ENCODE measurements at places on chromosomes 5 and 9.

GRCh38 chr5:73603998-73604397 is 22.0 kb upstream of the ARHGEF28 start:
- no peak for DNase-seq

GRCh38 chr5:160419458-160420330 is 813 bp upstream of the SLU7 start:
- DNase-seq: no peak

DNA sequence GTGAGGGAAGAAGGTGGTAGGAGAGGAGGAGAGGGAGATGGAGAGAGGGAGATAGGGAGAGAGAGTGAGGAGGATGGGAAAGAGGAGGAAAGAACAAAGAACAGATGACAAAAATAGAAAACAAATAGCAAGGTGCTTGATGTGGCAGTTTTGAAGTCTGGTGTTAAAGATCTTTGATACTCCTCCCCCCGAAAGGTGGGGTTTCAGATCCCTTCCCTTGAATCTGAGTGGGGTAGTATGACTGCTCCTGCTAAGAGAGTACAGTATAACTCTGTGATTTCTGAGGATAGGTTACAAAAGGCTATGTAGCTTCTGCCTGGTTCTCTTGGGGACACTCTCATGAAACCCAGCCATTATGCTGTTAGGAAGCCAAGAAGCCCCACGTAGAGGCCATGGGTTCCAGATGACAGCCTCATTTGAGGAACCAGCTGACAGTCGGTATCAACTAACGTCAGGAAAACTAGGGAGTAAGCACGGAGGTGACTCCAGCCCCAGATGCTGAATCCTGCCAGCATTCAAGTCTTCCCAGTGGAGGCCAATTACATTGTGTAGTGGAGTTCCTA is 102.1 kb downstream of the FANCC start:
- no peak for DNase-seq

DNA sequence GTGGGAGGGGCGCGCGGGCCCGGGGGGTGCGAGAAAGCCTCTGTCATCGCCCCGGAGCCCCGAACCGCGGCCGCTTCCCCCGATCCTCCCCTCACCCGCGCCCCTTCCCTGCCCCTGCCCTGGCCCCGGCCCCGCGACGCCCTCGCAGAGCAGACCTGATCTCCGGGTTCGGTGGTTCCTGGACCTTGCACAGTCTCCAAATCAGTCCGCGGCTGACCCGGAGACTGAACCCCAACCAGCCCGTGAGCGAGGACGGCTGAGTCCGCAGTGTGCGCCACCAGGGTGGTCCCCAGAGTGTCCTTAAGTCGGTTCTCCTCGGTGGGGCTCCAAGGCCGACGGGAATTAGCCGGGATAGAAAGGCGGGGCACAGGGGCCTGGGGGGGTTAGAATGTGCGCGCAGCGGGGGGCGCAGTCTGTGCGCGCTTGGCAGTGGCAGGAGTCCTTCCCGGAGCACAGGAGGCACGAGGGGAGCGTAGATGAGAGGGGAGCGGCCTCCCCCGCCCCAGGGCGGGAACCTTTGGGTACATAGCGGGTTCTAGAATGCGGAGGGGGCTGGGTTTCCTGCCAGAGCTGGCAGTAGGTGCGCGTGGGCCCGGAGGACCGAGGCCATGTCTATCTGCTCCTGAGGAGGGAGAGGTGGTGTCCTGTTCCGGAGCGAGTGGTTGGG is 779 bp downstream of the PKN3 start:
- no peak for DNase-seq

DNA sequence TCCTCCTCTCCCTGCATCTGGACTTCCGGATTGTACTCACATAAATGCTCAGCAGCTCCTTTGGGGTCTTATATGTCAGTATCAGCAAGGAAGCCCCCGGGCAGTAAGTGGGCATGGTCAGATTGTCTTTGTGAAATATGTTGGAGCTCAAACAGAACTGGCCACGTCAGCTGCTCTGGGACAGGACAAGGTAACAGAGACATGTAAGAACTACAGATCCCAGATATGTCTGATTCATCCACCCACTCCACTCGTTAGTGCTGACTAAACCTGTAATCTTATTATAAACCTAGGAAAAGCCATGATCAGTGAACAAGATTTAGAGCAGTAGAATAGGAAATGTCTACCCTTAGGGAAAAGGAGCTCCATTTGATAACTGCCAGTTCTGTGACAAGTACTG is 561.8 kb downstream of the CETN3 start:
- no peak for DNase-seq

DNA sequence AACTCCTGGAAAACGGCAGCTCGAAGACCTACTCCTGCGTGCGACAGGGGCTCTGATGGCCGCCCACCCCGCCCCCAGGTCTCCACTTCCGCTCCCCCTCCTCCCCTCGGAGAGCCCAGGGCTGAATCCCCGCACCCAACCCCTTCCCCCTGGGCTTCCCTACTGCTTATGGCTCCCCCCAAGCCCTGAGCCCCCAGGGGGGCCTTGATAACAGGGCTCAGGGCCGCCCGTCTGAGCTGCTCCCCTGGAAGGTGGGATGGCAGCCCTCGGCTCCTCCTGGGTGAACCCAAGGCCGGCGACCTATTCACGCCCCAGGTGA is 30.4 kb downstream of the GLT6D1 start:
- DNase-seq: no peak

DNA sequence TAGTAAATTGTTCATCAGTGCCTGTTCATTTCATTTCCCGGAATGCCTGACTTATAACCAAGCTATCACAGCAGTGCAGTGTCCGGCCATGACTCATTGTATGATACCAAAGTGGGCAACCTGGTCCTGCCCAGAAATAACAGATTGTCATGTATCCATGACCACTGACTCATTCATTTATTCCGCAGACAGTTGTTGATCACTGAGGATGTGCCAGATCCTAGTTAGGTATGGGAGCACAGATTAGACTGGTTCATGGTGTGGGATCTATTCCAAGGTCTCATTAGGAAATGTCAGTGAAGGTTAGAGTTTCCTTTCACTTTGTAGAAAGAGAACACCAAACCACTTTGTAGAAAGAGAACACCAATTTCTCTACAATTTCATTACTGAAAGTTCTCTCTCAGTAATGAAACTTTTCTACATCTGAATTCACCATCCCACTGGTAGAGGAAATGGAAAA is 8.7 kb downstream of the NREP start:
- no peak for DNase-seq

DNA sequence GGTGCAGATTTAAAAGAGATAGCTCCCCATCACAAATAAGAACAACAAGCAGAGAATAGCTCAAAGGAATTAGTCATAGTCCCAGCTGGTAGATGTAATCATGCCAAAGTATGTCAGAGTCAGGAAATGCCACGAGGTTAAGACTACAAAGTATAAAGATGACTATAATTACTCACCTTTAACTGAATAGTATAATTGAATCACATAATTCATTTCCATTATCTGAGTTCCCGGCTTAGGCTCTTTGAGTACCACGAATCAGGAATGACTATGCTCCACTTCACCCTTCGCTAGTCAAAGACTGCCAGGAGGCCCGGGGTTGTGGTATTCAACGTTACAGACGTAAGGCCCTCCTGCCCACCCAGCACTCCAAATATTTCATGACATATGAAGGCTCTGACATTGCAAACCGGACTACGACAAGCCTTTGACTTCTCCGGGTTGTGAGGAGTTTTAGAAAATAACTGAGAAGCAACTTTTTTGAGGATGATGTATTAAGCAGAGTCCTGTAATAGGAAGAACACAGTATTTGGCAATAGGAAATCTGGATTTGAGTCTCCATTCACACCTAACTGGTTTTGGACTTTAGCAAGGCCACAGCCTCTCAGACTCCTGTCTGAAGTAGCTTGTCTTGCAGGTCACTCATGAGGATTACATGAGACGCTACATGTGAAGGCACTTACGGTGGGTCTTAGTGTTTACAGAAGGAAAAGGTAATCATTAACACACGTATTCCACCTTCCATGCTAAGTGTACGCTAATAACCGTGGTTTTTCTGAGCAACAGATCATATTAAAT is 64.6 kb downstream of the ENC1 start:
- DNase-seq: no peak

GRCh38 chr9:121545875-121546423 is 46.3 kb upstream of the GGTA1 start:
- DNase-seq: peak; percentile 94

DNA sequence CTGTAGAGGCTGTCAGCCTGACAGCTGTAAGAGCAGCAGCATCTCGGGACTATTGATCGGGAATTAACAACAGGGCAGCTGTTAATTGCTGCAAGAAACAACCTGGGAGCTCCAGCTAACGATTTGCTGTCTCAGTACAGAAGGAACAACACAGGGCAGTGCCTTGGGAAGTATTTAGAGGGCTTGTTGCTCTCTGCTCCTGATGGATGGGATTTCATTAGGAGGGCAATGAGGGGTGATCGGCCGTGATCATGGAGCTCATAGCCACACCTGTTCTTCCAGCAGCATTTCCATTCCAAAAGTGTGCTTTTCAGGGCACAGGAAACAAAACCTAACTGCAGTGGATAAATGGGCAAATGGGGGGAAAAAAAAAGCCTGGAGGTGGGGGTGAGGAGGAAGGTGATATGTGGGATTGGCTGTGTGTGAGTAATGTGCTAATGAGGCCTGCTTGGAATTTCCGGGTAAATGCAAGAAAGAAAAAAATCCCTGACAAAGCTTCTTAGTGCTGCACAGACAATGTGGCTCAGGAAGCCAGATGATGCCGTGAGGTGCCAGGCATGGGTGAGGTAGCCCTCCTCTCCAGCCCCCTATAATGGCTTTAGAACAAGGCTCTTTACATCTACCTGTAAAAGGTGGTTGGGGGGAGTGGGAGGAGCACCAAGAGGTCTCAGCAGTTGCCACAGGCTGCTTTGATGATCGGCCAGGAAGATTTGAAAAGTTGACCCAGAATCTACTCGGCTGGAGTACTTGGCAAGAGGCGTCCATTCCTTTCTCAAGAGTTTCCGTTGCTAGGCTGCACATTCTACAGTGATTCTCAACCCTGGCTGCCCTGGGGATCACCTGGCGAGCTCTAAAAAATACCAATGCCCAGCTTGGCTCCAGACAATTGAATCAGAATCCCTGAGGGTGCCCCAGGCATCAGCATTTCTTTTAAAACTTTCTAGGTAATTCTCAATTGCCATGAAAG is 139.5 kb upstream of the KLF9 start:
- DNase-seq: no peak

GRCh38 chr9:14308853-14309145 is 5.1 kb downstream of the NFIB start:
- DNase-seq: no peak

- no peak for DNase-seq
Observed at GRCh38 chr9:4567601-4568000, 77.3 kb downstream of the SLC1A1 start.

DNA sequence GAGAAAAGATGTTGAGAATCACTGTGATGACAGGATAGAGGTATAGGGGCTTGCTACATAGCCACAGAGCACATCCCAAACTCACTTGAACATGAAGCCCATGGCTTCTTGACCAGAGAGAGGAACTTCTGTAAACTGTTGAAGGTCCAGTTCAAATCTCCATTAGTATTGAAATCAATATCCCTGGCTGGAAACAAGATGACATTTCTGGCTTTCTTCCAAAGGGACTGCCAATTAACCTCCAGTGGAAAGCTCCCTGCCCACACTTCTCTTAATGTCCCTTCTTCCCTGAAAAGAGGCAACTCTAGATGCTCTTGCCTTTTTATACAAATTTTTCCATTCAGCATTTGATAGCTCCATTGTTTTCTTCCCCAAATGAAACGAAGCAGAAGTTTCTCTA is 612.1 kb downstream of the EBF1 start:
- no peak for DNase-seq

GRCh38 chr9:126569036-126569435 is 44.7 kb upstream of the LMX1B start:
- DNase-seq: no peak

GRCh38 chr9:23821375-23822181 is 4.5 kb downstream of the ELAVL2 start:
- peak; percentile 79 for DNase-seq

DNA sequence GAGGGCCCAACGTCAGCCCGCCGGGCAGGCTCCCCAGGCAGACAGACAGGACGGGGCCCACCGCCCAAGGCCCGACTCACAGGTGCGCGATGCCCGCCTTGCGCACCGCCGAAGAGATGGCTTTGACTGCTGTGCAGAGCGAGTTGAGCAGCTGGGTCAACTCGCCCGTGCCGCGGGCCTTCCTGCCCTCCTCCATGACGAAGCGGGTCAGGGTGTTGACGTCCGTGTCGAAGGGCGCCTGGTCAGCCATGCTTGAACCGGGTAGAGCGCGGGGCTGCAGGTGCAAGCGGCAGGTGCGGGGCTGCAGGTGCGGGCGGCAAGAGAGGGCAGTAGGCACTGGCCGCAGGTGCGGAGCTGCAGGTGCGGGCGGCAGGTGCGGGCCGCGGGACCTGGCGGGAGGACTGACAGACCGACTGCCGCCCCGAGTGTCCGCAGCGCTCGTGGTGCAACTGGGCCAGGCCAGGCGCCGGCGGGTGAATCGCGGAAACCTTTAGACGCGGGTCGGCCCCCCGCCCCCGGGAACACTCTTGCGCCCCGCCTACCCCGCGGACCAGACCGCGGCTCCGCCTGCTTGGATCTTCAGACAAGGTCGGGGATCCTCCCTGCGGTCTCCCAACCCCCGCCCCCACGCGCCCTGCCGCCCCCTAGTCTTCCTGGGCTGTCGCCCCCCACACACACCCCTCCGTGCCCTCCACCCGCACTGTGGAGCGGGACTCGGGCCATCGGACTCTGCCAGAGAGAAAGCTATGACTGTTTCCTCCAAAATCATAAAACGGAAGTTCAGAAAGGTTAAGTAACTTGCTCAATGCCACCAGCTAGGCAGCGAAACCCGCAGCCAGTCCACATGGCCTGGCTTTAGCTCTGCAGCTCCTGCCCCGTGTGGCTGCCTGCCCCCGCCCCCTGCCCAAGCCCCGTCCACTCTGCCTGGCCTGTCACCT is at the start of gene FBP1:
FBP1 (minus strand) TSS at position 458 of the 938 bp plus-strand sequence; CDS start at position 250, 208 bp downstream.
- no peak for DNase-seq

DNA sequence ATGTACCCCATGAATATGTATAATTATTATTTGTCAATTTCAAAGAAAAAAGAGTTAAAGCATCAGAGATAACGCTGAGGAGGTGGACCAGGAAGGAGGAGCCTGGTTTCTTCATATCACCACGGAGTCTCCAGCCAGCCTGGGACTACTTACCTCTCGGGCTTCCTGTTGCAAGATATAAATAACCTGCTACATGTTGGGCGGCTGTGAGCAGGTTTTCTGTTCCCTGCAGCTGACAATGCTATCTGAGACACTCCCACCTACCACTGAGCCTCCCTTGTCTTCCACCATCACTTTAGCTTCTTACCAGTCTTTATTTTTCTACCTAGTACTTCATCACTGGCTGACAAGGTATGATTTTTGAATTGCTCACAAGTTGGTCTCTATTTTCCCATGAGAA is 102.7 kb upstream of the CPEB4 start:
- DNase-seq: no peak

GRCh38 chr5:1557114-1557873 is 33.5 kb upstream of the LPCAT1 start:
- DNase-seq: peak; percentile 41

- no peak for DNase-seq
Observed at GRCh38 chr5:106097340-106097739, 1573.4 kb downstream of the EFNA5 start.

- no peak for DNase-seq
Observed at GRCh38 chr9:124321416-124321815, 63.7 kb downstream of the NEK6 start.

Measured in left forelimb (tissue), 1 donor.